ENCODE measurements at places on chromosomes 16 and 17.

DNA sequence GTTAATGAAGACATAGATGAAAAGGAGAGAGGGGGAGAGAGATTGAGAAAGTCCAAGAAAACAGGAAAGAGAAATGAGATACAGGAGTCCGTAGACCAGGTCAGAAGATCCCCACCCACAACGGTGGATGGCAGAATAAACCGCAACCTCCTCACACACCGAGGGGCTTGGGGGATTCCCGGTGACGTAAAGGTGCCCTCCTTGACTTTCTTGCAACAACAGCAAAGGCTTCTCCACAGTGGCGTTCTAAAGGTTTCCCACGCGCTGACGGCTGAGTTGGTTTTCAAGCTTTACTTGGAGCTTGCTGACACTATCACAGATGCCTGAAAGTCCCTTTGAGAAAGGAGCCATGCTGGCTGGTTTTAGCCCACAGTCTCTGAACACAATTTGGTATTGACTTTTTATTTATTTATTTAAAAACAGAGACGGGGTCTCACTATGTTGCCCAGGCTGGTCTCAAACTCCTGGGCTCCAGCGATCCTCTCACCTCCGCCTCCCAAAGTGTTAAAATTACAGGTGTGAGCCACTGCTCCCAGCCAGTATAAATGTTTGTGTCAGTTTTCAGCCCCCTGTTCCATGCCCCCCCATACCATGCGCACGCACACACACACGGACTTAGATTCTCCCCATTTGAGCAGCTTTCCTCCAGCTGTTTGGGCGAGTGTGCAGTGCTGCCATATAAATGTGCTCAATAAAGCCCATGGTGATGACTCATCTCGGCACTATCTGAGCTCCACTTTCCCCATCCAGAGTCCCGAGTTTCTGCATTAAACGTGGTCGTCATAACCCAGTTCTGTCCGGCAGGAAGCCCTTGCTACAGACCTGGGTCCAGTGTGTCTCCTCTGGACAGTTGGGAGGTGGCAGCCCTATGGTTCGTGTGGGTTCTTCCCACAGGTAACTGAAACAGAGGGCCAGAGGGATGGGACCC, 33.0 kb upstream of the SEC14L1 start:
- no peak for DNase-seq

GRCh38 chr16:66159987-66160386, 206.5 kb upstream of the CDH5 start:
- no peak for DNase-seq

DNA sequence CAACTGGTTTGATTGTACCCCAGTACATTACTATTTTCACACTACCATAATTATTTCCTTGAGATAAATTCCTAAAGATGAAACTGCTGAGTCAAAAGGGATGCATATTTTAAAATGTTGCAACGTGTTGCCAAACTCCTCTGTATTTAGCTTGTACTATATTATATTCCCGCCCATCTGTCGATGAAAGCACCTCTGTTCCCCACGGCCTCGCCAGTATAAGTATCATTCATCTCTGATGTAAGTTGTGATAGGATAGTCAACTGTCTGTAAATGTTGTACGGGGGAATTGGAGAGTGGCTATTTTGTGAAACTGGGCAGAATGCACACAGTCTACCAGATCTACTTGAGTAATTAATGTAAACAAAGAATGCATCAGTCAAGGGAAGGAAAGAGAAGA, 47.7 kb upstream of the TNRC6A start:
- DNase-seq: peak; percentile 47

DNA sequence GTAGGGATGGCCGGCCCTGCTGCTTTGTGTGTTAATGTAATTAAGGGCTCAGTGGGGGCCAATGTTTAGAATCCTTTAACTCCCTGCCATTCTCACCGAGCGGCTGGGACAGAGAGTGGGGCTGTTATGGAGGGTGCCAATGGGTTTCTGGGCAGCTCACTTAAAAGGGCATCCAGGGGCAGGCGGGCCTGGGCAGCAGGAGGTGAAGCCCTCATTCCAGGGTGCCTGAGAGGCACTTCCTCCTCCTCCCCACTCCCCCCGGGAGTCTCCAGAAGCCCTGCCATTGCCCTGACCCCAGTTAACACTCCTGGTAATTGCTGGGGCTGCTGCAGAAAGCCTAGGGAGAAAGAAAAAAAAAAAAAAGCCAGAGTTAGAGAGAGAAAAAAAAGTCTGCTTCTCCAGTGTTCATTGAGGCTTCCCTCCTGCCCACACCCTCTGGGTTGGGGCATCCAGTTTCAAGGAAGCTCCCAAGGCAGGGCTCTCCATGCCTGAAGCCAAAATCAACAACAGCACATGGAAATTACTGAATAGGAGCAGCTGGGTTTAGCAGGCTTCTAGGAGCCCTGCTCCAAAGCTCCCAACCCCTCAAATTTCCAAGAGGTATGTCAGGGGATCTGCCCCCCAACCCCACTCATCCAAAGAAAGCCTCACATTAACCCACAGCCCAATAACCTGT, 28.0 kb downstream of the CUEDC1 start:
- no peak for DNase-seq

DNA sequence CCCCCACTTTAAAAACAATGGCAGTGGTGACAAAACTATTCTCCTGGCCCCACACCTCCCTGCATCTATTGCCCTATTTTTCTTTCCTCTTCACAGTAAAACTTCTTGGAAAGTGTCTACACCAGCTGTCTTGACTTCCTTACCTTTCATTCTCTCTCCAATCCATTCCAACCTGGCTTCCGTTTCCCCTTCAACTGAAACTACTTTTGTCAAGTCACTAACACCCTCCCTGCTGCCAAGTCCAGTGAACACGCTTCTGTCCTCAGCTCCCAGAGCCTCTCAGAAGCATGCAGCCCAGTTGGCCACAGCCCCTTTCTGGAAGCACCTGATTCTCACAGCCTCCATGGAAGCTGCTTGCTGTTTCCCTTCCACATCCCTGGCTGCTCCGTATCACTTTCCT, 4.0 kb upstream of the SCN4A start:
- no peak for DNase-seq

GRCh38 chr17:3678095-3678820, 9.6 kb downstream of the EMC6 start:
- no peak for DNase-seq

GRCh38 chr17:82830249-82830661, 9.6 kb downstream of the ZNF750 start:
- DNase-seq: no peak

DNA sequence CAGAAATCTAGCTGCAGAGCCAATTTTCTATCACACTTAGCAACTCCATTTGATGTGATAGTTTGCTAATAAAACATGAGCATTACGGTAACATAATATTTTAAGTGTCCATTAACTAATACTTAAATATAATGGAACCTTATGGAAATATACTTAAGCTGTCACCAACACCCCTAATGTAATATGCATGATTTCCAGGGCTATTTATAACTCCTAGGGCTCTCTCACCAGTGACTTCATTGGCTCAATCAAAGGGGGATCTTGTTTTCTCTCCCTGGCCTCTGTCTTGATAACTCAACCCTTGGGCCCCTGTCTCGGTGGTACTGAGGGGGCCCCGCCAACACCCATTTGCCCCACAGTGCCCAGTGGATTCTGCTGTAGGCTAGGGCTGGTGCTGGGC, 170.4 kb downstream of the SALL1 start:
- no peak for DNase-seq

- DNase-seq: peak; percentile 88
Observed at GRCh38 chr16:62135911-62136310, 99.7 kb upstream of the CDH8 start.

DNA sequence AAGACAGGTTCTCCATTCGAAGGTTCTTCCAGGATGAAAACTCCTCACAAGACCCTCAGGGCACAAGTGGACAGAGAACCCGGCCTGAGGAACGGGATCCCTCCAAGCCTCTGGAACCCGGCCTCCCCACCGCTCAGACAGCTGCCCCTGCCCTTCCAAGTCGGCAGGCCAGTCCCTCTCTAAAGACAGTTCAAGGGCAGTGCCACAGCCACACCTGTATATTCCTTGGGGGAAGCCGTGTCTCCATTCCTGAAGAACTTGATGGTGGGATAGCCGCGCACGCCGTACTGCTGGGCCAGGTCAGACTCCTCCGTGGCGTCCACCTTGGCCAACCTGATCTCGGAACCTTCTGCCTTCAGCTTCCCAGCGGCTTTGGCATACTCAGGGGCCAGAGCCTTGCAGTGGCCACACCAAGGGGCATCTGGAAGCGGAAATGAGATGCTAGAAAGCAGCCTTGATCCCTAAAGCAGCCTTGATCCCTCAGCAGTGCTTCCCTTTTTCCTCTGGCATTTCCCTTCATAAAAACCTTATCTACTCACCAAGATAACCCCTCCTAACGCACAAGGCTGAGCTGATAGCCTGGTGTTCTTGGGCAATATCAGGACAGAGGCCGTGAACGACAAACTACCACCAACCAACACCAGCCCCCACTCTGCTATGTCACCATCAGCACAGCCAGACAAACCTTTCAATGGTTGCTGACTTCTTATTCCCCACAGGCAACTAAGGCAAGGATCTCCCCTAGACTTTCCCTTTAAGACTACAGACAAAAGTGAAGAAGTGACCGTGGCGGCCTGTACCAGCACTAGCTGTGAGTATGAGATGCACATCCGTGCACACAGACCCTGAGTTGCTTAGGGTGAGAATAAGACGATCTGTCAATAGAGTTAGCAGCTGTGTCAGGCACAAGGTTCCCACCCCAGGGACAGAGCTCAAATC, 1.1 kb downstream of the P4HB start:
- no peak for DNase-seq

GRCh38 chr16:4178468-4179010, 62.3 kb upstream of the ADCY9 start:
- DNase-seq: no peak

GRCh38 chr17:45942284-45942683, 47.9 kb downstream of the MAPT start:
- DNase-seq: no peak

- DNase-seq: no peak
Observed at GRCh38 chr17:40301315-40301714, 7.7 kb upstream of the RARA start.

DNA sequence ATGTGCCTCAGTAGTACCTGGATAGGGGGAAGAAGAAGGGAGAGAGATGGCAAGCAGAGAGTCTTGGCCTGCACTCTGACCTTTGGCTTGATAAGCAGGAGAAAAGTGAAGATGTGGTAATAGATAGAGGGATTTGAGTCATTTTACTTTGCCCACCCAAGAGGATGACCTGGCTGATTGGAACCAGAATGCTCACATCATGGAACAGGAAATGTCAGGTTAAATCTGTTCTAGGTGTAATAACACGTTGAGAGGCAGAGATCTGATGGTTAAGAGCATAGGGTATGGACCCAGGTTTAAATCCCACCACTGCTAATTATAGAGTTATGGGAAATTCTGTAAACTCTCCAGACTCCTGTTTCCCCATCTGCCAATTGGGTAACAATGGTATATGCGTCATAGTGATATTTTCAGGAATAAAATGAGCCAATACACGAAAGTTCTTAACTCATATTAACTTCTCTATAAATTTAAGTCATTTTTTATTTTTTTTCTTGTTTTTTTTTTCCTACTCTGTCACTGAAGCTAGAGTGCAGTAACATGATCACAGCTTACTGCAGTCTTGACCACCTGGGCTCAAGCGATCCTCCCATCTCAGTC, 8.1 kb upstream of the CCL18 start:
- DNase-seq: no peak

- no peak for DNase-seq
Observed at GRCh38 chr16:87897521-87898505, 28.5 kb upstream of the SLC7A5 start.

DNA sequence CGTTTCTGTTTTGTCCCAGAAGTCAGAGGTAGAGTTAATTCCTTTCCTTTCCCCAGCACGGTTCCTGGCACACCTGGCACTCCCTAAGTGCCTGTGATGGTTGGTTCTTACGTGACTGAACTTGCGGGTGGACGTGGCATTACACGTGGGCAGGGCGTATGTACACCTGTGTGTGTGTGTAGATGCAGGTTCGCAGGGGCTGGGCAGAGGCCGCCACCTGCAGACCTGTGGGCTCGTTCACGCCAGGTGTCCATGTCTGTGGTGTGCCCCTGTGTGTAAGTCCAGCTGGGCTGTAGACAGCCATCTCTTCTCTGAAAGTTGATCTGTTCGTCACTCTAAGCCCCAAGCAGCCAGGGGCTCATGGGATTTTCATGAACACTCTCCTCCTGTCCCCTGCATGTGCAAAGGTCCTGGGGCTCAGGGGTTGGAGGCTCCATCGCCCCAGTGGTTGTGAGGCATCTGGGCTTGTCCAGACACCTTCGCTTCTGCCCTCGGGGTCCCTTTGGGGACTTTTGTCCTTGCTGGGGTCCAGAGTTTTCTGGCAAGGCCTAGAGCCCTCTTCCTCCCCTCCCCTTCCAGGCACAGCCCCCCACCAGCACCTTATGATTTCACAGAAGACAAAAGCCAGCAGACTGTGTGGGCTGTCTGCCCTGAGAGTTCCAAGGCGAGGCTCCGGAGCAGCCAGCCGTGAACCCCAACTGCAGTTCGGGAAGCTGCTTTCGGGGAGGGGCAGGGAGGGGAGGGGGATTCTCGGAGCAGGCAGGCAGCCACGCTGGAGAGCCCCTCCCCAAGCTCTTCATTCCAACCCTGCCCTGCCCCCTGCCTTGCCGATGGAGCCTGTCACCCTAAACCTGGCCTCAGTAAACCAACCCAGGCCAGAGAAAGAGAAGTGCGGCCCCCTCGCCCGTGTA, 5.4 kb upstream of the FSCN2 start:
- no peak for DNase-seq

DNA sequence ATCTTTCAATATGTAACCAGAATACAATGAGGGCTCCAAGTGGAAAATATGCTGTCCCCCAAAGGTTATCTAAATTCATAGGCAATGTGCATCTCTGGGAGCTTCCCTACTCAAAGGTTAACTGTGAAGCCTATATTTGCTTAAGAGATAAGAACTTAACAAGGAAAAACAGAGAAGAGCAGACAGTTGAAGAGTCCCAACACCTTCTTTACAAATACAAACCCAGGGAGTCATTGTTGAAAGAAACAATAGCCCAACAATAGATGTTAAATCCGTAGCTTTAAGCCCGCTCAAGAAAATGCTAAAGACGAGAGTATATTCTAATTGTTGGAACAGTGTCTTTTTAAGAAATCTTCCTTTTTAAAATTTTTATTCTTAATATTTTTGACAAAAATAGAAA, 87.8 kb downstream of the CDH8 start:
- DNase-seq: no peak

DNA sequence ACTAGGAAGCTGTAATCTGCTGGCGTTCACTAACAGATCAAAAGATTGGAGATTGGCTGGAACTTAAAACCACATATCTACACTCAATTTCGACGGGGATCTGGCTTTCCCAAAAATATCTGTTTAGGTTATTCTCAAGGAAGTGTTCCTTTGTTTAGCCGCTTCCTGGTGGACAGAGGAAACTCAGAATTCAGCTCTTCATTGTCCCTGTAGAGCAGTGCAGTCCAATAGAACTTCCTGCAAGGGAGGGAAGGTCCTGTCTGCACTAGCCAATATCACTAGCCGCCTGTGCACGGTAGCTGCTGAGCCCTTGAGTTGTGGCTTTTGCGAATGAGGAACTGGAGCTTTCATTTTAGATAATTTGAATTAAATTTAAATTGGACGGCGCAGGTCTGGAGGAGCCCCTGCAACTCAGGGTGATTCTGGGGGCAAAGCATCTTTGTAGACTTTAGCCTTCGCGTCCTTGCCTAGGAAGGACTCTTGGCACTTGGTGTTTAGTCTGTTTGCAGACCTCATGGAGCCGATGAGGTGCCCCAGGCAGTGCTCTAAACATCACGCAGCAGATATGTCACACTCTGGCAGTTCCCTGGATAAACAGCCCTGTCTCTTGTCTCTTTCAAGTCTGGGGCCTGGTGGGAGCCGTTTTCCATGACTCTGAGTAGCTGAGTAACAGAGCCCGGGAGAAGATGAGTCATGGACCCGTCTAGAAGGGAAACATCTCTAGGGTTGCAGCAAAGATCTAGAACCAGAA, 122.2 kb downstream of the CCDC182 start:
- DNase-seq: peak; percentile 13
